ENCODE measurements at places on chromosomes 7 and 10.

GRCh38 chr7:47588704-47589225 lies 6.9 kb upstream of the TNS3 start:
- DNase-seq: no peak

DNA sequence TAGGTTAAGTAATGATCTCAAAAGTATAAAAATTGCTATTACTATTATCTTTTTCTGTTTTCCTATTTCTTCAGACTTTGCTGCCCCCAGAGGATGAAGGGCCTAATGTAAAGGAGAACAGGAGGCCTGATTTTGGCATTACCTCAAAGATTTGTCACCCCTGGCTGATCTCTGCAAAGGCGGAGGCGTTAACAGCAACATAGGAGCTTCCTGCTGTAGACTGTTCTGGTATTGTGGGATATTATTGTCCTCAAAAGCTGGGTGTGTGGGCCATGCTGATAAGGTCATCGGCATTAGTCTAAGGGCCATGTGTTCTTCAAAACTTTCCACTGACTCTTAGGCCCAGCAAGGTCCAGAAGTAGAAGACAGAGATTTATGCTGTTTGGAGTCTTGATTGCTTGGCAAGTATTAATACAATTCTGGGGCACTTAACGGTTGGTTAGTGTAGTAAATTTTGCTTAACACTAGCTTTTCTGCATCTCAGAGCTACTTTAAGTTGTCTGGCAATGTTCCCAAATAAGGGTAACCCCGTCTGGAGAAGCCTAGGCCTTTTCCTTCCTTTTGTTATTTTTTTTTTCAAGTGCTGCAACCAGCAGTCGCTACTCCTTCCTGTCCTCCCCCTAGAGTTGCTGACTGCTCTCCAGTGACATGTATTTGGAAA lies 14.0 kb upstream of the ENTPD1 start:
- DNase-seq: no peak

DNA sequence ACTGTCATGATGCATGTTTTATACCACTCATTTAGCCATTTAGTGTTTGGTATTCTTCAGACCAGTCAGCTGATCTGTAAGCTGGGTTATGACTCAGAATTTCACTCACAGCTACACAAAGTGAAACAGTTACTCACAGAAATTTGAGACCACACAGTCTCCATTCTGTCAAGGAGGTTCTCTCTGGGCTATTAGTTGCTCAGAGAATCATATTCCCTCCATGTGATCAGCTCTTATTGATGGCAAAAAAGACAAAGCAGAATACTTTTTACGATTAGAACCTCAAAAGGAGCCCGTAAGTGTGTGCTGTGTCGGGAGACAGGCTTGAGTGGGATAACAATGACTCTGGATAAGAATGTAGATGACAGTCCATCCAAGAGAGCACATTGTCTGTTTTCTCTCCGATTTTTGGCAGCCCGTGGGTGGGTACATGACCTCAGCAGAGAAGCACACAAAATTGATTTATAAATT lies 277.6 kb upstream of the SORCS1 start:
- peak; percentile 14 for DNase-seq

- DNase-seq: peak; percentile 54
These were observed 279.2 kb downstream of the PRPF18 start for GRCh38 chr10:13865758-13866491.

DNA sequence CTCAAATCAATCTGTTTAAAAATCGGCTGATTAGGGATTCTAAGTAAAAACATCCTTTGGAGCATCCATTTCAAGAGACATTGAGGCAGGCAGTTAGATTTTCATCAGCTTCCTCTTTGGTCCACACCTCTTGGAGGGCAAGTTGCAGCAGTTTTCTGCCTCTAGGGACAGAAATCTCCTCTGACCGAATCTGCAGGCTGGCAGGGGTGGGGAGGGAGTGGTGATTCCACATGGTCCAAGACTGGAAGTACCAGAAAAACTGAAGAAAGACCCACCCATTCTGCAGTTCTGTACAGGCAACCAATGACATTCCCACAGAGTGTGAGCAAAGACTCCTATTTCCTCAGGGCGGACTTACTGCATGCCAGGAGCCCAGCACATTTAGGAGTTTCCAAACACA lies 29.0 kb downstream of the FGFBP3 start:
- peak; percentile 32 for DNase-seq

DNA sequence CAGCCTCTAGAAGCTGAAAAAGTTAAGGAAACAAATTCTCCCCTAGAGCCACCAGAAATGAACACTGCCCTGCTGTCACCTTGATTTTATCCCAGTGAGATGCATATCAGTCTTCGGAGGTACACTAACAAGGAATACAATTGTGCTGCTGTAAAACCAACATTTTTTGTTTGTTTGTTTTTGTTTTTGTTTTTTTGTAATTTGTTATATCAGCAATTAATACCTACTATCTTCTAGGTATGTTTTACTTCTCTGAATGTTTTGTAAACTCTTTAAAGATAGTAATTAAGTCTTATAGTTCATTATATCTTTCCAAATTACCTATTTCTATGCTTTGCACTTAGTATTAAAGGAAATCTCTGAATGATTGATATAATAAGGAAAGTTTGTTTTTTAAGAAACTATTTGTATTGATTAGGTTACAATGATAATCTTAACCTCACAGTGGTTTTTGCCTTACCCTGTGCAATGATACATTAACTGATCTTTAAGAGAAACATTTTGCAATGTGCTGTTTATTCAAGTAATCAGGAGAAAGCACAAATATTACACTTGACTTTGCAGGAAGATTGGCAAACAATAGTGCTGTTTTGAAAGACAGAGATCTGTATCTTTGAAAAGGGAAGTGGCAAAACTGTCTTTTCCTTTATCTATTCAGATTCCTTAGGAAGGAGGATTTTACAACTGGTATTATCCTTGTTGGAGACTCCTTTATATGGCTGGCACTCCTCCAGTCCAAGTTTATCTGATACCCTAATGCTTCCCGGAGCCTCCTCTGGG lies 11.3 kb upstream of the HGF start:
- DNase-seq: no peak

- no peak for DNase-seq
These were observed 36.4 kb upstream of the FERD3L start for GRCh38 chr7:19181634-19182033.

- no peak for DNase-seq
These were observed 1.4 kb downstream of the RAB11FIP2 start for GRCh38 chr10:118045158-118045836.

DNA sequence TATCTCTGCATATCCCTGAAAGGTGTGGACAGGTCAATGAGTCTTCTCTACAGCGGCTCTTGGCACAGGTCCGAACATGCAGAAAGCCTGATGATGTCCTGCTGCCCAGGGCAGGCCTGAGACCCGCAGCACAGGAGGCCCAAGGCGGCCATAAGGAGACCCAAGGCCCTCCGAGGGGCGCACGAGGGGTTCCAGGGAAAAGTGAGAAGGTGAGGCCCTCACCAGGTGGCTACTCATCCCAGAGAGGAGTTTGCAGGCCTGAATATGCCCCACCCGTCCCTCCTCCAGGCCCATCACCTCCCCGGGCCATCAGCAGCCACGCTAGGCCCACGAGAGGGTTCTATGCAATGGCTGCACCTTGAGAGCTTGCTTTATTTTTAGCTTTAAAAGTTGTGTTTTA lies 173.4 kb upstream of the RHEB start:
- no peak for DNase-seq

GRCh38 chr7:100465702-100466311 lies 1.7 kb upstream of the SPACDR start:
- DNase-seq: peak; percentile 91

DNA sequence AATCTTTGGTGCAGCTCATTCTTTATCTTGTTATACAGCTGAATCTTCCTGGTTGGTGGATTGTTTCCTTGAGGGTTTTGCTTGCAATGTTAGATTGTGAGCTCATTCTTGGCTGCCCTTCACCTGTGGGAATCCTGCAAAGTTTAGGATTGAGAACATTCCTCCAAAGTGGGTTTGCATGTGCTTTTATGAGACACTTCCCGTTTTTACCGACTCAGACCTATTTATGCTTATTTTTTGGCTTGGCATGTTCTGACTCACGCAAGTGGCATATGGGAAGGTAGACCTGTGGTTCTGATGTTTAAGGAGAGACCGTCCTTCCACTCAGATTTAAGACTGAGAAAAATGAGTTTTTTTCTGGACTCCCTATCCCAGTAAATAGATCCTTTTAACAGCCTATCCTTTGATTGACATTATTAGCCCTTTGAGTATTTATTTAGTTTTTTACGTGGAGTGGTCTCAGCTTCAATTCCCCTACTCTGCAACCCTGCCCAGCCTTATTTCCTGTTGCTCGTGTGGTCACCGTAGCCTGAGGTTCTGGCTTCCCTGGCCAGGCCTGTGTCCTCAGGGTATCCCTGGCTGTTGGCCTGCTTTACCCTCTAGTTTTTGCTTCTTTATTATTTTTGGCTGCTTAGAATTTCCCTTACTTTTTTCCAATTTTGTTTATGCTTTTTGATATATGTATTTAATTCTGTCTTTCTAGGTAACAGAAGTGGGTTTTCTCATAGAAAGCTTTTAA lies 13.4 kb upstream of the PRF1 start:
- DNase-seq: no peak

GRCh38 chr10:64071218-64071617 lies 550.0 kb downstream of the REEP3 start:
- DNase-seq: no peak

DNA sequence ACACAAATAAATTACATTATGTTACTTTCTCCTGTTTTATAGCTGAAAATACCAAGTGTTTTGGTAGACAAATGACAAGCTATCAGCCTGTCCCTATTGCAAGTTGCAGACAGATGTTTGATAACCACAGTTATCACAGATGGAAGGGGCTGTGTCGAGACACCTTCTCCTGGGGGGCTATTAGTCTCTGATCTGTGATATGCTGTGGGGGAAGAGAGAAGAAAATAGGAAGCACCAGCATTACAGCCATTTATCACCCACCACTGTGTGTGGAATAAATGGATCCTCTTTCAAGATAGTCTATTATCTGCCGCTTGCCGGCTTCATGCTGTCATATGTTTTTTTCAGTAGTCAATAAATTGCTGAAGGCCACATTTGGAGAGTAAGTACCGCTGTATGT lies 597.2 kb upstream of the ADARB2 start:
- no peak for DNase-seq

DNA sequence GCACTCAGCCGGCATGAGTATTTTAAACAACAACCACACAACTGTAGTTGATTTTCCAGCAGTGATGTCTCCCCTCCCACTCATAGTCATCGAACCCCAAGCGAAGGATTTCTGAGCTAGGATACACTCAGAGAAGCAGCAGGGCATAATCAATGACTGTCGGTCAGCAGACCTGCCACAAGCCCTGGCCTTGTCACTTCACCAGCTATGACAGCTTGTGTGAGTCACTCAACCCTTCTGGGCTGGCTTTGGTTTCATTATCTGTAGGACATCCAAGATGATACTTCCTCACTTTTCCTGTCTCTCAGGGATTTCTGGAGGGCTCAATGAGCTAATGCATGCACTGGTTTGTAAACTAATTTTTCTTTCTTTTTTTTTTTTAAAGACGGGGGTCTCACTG lies 22.0 kb upstream of the UBE3C start:
- DNase-seq: no peak

DNA sequence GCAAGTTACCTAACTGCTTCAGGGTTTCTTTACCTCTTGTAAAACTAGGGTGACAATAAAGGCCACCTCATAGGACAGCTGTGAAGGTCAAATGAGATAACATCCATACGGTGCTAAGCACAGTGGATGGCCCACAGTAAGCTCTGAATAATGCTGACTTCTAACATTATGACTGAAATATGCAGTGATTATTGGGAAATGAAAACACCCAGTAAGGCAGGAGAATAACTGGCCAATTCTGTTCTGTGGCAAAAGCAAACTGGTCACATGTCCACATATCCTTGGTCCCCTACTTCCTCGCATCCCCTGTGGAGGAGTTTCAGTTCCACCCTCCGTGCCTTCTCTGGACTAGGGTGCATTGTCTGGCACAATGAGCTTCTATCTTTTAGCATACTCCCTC lies 1.4 kb downstream of the CUBN start:
- DNase-seq: no peak

GRCh38 chr7:144812379-144813283 lies 23.2 kb downstream of the TPK1 start:
- no peak for DNase-seq

DNA sequence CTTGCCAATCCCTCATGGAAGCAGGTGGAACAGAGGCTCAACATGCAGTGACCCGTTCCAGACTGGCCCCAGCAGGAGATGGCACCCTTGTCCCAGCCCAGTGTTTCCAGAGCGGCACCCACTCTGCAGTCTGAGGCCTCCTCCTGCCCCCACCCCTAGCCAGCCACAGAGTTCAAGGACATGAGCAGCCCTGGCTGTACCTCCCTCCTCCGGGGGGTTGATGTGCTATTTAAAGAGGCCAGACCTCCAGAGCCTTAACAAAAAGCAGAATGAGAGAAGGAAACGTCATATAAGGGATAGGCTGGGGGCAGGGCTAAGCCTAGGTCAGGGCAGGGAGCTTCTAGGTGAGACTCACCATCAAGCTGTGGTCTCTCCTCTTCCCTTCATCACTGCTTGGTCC lies 115.7 kb upstream of the NANOS1 start:
- DNase-seq: no peak

- no peak for DNase-seq
These were observed 12.8 kb downstream of the IFIT2 start for GRCh38 chr10:89314676-89315075.

DNA sequence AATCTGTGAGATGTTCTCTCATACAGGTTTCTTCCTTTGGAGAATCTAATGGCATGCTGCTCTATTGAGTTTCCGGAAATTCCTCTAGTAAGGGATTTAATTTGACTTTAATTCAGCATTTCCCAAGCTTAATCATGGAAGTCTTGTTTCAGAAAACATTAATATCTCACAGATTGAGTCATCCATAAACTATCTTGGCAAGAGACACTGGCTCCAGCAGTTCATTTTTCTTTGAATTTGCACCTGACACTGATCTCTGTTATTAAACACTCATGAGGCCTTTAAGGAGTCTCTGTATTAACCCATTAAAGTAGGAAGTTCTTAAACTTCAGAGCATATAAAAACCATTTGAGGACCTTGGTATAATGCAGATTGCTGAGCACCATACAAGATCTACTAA lies 3.6 kb upstream of the ITGB8 start:
- DNase-seq: peak; percentile 23

GRCh38 chr10:80202934-80203834 lies 2.2 kb downstream of the ANXA11 start:
- DNase-seq: peak; percentile 80

DNA sequence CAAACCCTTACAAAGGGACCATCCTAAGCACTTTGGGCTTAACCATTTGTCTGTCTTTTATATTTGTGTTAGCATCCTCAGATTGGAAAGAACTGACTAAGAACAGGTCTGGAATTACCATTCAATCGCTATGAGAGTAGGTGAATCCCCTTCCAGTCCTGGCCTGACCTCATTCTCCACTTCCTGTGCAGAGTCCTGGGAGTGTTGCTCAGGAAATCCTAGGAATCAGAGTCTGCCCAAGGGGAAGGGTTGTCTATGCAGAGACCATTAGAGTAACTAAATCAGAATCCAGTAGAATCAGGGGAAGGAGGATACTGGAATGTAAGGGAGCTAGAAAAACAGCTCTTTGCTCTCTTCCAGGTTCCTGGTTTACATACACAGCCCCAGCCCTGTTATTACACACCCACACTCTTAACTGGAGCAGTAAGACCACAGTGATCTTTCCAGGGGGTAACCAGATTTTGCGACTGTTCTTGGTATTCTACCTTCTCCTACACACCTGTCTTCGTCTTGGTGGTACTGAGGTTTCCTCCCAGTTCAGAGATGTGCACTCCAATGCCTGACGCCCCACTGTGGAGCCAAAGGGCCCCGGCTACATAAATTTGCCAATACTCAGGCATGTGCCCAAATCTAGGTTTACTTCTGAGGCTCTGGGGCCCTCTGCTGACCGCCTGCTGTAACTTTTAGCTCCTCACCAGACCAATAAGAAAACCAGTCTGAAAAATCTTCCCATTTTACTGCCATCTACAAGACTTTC lies 103.7 kb downstream of the RNF216 start:
- peak; percentile 66 for DNase-seq

- no peak for DNase-seq
These were observed 80.9 kb downstream of the UNCX start for GRCh38 chr7:1313613-1314012.
